ENCODE measurements at places on chromosomes 2 and 18. TPM values are rescaled to one million over a fixed set of nuclear protein-coding genes. Genes with fewer than 3 reads are reported as not detected.

DNA sequence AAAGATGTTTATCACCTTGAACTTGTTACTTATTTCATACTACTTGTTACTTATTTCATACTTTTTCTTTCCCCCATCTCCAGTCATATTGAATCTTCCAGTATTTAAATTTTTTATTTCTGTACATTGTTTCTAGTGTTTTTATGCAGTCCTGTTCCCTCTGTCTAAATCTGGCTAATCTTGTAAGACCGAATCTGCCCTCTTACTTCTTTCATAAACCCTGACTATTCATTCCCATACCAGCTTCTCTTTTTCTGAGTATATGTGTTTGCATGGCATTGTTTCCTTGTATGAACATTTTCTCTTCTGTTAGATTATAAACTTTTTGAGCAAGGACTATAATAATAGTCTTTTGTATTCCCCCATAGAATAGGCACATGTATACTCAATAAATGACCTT, 131.7 kb downstream of the TAF4B start:
- no peak for DNase-seq
- H3K36me3 ChIP-seq = no peaks in the 10 kb centered on the region
- H3K27ac ChIP-seq = no peak overlapping the region
- no peaks in the 10 kb centered on the region for H3K27me3 ChIP-seq

DNA sequence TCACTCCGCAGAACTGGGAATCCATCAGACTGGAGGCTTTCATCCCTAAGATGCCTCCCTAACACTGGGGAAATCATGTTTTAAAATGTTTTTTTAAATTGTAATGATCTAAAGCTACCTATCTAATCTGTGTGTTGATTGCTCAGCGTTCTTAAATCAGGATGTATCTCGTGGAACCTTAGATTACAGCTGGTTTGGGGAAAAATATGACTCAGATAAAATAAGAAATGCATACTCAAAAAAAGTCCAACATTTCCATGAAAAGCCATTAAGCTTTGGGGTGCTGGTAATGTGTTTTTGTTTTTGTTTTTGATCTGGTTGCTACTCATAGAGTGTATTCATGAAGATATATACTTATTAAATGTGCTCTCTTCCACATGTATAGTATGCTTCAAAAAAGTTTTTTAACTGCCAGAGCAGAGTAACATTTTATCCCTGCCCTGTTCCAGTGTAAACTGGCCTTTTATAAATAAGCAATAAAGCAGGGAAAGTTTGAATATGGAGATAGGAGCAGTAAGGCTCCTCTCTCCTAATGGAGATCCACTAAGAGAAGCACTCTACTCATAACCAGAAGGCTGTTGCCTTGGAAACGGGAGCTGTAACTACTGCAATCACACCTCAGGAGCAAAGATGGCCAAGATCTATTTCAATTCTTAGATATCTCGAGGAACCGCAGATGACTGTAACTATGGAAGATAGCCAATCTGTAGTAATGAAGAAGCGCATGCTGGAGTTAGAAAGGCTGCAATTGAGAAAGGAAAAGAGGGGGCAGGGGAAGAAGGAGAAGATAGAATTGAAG, 41.6 kb downstream of the ANKRD44 start:
- no peaks in the 10 kb centered on the region for H3K4me1 ChIP-seq
- no peak overlapping the region for H3K27ac ChIP-seq
- no peaks in the 10 kb centered on the region for H3K36me3 ChIP-seq
- H3K27me3 ChIP-seq = no peaks in the 10 kb centered on the region

DNA sequence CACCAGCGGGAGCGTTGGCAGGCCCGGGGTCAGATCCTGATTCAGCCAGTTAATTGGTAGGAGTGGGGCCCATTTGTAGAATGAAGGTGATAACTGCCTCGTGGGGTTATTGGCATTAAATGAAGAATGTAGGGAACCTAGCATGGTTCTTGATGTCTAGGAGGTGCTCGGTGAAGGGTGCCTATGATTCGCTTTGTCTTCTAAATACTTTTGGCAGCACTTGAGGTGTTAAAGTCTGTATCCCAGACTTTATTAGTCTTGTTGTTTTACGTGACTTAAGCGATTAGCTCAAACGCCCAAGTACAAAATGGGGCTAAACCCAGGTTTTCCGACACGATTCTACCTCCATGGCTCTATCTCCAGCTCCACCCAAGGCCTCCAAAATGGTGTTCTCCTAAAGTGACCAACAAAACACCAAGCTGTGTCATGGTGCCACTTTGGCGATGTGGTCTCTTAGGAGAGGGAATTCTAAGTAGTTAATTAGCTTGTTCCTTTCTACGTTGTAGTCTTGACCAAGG, 980 bp upstream of the PPP4R1 start:
- DNase-seq = no peak
- H3K27ac ChIP-seq = peak overlapping the region; percentile 99
- H3K36me3 ChIP-seq = no peaks in the 10 kb centered on the region
- peaks cover 15% of the 10 kb centered on the region for H3K4me1 ChIP-seq
- no peaks in the 10 kb centered on the region for H3K27me3 ChIP-seq

- no peak for DNase-seq
- no peak overlapping the region for H3K27ac ChIP-seq
- H3K4me3 ChIP-seq = no peak overlapping the region
- peaks cover under 1% of the 10 kb centered on the region for H3K4me1 ChIP-seq
- no peaks in the 10 kb centered on the region for H3K36me3 ChIP-seq
Observed at GRCh38 chr2:196177124-196177523, 5.7 kb upstream of the STK17B start.

- no peaks in the 10 kb centered on the region for H3K27me3 ChIP-seq
- no peaks in the 10 kb centered on the region for H3K36me3 ChIP-seq
- DNase-seq = peak; percentile 30
- H3K27ac ChIP-seq = peak overlapping the region; percentile 53
Observed at GRCh38 chr18:49169037-49169521, 218.3 kb upstream of the SMAD7 start.

GRCh38 chr2:14942987-14943386, 310.5 kb downstream of the LRATD1 start:
- H3K27ac ChIP-seq = no peak overlapping the region
- H3K36me3 ChIP-seq = no peaks in the 10 kb centered on the region
- DNase-seq = no peak
- H3K4me1 ChIP-seq = no peaks in the 10 kb centered on the region
- no peaks in the 10 kb centered on the region for H3K27me3 ChIP-seq

GRCh38 chr2:54054271-54054670, 61.1 kb upstream of the ACYP2 start:
- no peaks in the 10 kb centered on the region for H3K36me3 ChIP-seq
- H3K4me1 ChIP-seq = no peaks in the 10 kb centered on the region
- DNase-seq = no peak
- H3K27ac ChIP-seq = no peak overlapping the region
- H3K4me3 ChIP-seq = no peak overlapping the region

GRCh38 chr2:54099829-54100585, 15.4 kb upstream of the ACYP2 start:
- H3K36me3 ChIP-seq = no peaks in the 10 kb centered on the region
- DNase-seq = no peak
- no peaks in the 10 kb centered on the region for H3K4me1 ChIP-seq
- no peak overlapping the region for H3K27ac ChIP-seq

TUBB8B gene
- not detected for total RNA-seq

CFAP53 gene
- total RNA-seq = 0.50 TPM

RGPD4 gene
- not detected for total RNA-seq

GCKR gene
- 7.4 TPM for total RNA-seq

PHOSPHO2 gene
- 8.1 TPM for total RNA-seq

ASXL2 gene
- 13.3 TPM for total RNA-seq

HOXD4 gene
- total RNA-seq = 0.70 TPM
